BJ (cell line): ENCODE measurements at places on chromosomes 11 and 22. TPM values are rescaled to one million over a fixed set of nuclear protein-coding genes. Genes with fewer than 3 reads are reported as not detected.

Gene ZNF70
- polyA plus RNA-seq: 1.4 TPM in 2 replicates

Gene POLD4
- 95.6 and 119 TPM in 2 replicates for polyA plus RNA-seq

- no peak for DNase-seq
These were observed 13.4 kb downstream of the OR51B4 start for GRCh38 chr11:5288108-5288905.

DNA sequence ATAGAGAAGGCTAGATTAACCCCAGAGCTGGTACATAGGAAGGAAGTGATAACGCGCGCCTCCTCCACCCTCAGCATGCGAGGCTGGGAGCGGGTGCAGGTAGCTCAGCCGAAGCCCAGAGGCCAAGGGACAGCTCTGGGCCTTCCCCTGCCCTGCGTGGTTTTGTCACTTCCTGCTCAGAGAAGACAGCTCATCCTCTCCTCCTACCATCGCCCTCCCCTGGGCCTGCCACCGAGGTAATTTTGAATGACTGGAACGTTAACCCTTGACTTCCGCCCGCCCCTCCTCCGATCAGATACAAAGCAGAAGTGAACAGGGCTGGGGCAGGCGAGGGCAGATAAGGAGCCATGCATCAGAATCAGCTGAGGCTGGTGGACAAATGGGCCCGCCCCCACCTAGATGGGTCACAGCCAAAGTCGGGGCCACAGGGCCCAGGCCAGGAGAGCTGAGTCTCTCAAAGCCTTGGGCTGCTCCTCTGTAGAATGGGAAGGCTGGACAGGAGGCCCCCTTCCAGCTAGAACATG is 1.6 kb downstream of the RAC2 start:
- no peak for DNase-seq
